CD4-positive, alpha-beta T cell treated with Interleukin-6 at 100 ng/mL for 8 hours (primary cell): ENCODE measurements at places on chromosomes 3 and 15.

DNA sequence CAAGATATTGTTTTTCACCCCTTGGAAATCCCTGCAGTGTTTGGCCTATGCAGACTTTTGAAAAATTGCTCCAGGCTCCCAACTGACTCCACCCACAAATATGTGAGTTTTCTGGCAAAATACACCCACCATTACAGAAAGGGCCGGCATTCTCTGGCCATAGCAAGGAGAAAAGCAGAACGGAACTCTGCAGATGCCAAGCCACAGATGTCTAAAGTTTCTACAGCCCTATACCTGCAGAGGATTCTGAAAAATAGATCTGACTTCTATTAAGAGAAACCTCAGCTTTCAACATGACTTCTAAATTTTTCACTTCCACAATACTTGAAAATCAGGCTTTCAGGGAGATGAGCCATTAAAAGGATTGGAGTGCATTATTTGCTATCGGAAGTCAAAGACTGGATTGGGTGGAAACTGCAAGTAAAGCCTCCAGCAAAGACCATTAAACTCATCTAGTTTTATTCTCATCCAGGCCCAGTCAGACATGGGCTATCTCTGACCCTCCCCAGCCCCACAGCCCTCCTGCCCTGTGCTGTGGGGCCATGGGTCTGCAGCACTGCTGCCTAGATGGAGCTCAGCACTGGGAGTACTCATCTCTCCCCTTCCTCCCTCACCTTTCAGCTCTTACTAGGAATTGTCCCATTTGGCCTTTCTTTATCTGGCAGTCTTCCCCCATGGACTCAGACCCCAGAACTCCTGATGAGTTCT is 243.1 kb upstream of the GOLGA6L4 start:
- DNase-seq, result no peak

- peak; percentile 59 for DNase-seq
These were observed 23.7 kb downstream of the CFAP92 start for GRCh38 chr3:128969993-128970739.

DNA sequence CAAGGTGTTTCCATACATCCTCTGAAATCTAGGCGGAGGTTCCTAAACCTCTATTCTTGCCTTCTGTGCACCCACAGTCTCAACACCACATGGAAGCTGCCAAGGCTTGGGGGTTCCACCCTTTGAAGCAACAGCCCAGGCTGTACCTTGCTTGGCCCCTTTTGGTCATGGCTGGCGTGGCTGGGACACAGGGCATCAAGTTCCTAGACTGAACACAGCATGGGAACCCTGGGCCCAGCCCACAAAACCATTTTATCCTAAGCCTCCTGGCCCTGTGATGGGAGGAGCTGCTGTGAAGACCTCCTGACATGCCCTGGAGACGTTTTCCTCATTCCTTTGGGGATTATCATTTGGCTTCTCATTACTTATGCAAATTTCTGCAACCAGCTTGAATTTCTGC is 739.0 kb upstream of the NECTIN3 start:
- no peak for DNase-seq

- no peak for DNase-seq
These were observed 9.7 kb upstream of the CXCR6 start for GRCh38 chr3:45933591-45933990.

- no peak for DNase-seq
These were observed 31.1 kb downstream of the TMEM212 start for GRCh38 chr3:171874251-171874681.

DNA sequence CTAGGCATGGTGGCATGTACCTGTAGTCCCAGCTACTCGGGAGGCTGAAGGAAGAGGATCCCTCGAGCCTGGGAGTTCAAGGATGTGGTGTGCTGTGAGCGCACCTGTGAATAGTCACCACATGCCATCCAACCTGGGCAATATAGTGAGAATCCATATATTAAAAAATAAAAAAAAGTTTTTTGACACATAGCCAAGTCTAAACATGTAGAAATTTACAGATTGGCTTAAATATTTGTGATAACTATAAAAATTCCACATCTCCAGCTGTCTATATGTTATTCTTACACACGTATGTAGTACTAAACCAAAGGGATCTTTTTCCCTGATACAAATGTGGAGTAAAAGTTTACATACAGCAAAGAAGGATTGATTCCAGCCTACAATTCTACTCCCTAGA is 119.7 kb downstream of the CNTN4 start:
- no peak for DNase-seq

DNA sequence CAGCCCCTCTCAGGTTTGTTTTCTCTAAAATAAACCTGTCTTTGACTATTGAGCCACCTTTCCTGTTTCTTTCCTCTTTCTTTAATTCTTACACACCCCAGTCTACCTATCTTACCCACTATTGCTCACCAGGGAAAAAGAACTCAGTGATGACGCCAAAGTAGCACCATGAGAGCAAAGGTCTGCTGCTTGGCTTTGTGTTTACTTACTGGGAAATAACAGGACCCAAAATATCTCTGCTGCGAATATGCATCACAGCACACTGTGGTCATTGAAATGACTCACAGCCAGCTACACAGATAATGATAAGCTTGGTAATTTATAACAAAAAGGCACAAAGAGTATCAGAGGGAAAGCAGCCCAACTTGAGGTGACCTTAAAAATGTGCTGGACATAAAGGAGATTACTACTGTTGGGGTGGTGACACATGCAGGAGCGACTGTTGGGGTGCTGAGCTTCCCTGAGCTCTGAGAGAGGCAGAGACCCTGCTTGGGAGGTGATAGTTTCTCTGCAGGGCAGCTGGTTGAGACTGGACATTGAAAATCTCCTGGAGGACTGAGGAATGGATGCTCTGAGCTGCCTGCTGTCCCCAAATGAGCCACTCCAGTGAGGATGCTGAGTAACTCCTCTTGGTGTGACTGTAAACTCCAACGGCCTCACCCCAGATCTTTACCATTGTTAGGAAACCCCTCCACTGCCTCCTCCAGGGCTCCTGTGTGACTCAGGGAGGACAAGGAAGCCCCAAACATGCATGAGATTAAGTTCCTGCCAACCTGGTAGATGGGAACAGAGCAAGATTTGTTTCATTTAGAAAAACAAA is 14.5 kb downstream of the EFCAB12 start:
- no peak for DNase-seq
